ENCODE measurements at places on chromosomes 4 and X.

GRCh38 chr4:849478-850175 lies 23.7 kb upstream of the CPLX1 start:
- DNase-seq = no peak

- no peak for DNase-seq
These were observed 158.8 kb upstream of the FAM47C start for GRCh38 chrX:36849407-36849806.

DNA sequence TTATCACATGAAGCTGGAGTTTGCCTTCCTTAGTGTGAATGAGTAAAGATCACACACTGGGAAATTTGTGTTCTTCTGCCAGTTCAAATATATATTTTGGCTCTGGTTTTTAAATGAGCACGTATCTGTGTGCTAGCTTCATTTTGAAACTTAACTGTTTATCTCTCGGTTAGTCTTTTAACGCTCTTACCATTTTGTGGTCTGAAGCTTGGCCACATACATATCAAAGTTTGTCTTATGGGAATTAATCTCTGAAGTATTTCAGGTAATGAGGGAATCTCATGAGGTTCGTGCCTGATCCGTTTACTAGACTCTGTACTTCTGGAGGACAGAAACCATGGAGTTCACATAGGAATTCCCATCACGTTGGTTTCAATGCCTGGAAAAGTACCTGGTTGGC lies 13.8 kb downstream of the ATP10D start:
- DNase-seq = no peak

- no peak for DNase-seq
These were observed 70.8 kb upstream of the PGRMC2 start for GRCh38 chr4:128358231-128358912.

DNA sequence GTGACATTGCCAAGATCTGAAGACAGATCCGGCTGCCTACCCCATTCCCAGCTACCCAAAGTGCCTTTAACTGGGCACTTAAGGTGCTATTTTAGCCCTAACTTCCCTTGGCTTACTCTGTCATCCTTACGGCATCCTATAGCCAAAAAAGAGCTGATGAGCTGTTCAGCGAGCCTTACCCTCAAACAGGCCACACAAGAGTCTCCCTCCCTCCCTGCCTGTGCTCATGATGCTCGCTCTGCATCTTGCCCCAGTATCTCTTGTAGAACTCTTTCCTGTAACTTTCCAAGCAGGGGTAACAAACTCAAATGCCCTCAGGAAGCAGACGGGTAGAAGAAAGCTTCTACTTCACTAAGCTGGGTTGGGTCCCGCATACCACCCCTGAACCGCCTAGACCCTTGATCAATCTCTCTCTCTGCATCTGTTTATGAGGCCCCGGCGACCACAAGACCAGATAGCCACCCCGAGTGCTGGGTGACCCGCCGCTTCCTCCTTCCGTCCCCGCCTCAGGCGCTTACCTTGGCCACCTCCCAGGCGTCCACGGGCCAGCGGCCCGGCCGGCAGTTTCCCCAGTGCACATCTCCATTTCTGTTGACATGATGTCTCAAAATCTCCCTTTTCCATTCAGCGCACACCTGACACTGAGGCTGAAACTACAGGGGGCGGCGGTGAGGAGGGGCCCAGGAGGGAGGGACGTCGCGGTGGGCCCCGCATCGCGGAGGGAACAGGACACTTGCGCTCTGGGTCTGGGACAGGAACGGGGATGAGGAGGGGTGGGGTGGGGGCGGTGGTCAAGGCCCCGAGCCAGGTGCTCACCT lies 663 bp downstream of the CXorf38 start:
- peak; percentile 11 for DNase-seq

DNA sequence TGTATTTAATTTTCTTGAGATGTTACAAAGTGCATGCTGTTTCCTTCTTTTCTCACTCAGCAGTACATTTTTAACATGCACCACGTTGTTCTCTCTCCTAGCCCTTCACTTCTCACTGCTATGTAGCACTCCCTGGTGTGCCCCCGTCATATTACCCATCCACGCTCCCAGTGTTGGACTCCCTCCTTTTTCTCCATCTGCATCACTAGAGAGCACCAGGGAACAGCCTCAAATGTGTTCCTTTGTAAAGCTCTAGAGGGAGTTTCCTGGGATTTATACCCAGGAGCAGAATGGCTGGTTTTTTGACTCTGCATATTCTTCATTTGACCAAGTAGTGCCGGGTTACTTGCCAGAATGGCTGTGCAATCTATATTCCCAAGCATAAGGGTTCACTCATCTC lies 240.3 kb upstream of the ANXA3 start:
- DNase-seq = peak; percentile 75

GRCh38 chr4:66911880-66912279 lies 633.4 kb downstream of the CENPC start:
- DNase-seq = no peak

GRCh38 chr4:38803833-38804653 lies 548 bp downstream of the TLR1 start:
- no peak for DNase-seq

DNA sequence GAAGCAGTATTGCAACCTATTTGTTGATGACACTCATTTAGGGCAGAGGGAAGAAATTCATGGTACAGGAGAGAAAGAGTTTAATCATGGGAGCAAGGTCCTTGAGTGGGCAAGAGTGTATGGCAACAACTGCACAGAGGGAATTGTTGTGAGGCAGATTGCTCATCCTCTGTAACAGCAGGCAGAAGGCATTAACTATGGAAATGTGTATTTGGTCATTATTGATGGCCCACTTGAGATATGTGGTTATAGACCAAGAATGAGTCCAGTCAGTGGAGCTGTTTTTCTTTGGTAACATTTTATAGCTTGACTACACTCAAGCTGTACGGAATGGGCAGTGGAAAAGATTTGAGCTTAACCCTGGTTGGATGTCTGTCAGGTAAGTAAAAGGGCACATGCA lies 15.9 kb downstream of the PLRG1 start:
- no peak for DNase-seq

DNA sequence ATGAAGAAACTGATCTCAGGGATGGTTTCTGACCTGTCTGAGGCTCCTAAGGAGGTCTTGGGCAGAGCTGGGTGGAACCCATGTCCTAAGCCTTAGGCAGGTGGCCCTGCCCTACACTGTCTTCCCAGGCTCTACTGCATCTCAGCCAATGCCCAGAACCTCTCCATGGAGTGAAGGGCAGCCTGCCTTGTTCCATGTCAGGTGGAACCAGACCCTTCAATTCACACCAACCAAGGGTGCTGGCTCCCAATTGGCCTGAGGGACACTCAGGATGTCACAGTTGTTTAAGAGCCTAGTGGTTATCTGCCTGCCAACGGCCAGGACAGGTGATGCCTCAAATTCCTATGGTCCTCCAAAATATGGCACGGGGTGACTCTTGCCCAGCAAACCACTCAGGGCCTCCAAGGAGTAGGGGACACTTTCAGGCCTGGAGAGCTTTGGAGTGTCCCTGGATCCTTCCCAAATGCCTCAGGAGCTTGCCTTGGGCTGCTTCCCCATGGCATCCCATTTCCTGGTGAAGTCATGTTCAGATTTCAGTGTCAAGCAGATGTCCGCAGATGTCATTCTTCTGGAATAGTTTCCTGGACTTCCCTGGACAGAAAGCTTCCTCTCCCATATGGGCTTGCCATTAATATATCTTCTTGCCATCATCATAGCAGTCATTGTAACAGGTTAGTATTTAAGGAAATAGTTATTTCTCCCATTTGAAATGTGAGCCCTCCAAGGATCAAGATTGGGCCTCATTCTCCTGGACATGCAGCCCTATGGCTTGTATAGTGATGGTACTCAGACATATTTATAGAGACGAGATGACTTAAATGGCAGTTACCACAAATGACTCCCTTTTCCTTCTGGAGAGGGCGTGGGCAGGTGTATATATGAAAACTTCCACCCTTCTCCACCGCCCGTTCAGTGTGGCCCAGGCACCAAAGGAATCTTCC lies 67.1 kb downstream of the MED28 start:
- no peak for DNase-seq

GRCh38 chr4:166174717-166175490 lies 301.9 kb downstream of the TLL1 start:
- no peak for DNase-seq

DNA sequence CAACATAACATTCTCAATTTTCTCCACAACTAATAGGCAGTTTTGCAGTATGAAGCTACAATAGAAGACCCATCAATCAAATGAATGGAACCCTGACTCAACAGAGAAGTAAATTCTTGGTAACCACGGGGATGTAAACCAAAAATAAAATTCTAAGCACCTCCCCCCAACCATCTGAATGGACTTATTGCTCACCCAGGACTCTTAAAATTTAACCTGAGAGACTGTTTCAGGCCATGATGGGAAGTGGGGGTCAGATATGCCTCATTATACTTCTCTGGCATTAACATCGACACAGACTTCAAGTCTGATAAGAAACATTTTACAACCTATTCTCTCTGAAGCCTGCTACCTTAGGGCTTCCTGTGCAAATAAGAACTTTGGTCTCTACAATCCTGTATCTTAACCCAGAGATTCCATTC lies 620.9 kb downstream of the TLL1 start:
- DNase-seq = no peak
